Kidney epithelial cell (primary cell): ENCODE measurements at places on chromosomes 11 and 22. TPM values are rescaled to one million over a fixed set of nuclear protein-coding genes. Genes with fewer than 3 reads are reported as not detected.
A peak's percentile ranks its signal among the peaks of the same experiment; 100 is the strongest.

DNA sequence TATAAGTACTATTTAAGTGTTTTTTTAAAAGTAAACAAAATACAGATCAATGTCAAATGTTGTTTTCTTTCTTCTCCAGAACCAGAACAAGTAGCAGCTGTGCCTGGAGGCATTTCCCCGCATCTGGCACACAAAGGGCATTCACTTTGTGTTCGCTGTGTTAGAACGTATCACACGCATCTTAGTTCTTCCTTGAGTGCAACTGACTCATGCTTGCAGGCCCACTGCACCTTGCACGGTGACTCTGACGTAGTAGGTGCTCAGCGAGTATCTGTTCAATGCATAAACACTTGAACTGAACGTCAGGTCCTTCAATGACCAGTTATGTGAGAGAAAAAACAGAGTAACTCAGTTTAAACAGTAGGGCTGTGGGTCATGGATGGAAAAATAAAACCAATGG is 3.5 kb downstream of the IFT27 start:
- DNase-seq: no peak

- DNase-seq: peak; percentile 79
Observed at GRCh38 chr22:29780748-29781676, 13.8 kb downstream of the UQCR10 start.

DNA sequence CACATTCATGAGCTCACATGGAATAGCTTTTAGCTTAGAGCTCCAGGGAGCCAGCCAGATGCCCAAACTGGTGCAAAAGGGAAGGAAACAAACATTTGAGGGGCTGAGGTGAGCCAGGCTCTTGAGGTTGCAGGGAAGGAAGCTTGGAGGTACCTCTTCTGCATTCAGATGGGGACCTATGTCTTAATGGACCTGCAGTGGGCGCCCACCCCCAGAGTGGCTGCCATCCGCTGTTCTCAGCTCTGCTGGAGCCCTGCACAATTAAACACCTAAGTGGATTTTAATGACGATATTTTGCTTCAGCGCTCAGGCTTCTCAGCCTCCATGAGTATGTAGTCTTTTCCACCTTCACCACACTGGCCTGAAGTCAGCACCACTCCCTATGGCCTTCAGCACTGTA is 100.8 kb downstream of the LDLRAD3 start:
- no peak for DNase-seq

DNA sequence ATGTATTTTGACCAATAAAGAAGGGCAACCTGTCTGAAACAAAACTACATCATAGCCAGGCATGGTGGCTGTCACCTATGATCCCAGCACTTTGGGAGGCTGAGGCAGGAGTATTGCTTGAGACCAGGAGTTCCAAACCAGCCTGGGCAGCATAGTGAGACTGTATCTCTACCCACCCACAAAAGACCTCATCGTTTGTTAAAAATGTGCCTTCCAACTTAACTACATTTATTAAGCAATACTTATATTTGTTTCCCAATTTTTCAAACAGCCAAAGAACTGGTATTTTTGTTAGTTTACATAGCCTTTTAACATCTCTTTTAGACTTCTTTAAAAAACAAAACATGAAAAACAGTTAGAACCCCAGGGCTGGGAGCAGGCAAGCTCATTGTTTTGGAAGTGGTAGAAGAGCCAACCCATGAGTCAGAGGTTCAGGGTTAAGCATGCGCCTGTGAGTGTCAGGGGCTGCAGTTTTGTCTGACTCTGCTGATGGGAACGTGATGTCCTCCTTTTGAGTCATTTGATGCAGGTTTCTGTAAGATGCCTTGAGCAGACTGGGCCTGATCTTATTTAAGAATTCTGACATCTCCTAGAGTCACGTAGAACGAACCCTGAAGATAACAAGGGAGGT is 53.9 kb upstream of the CRTAM start:
- no peak for DNase-seq

DNA sequence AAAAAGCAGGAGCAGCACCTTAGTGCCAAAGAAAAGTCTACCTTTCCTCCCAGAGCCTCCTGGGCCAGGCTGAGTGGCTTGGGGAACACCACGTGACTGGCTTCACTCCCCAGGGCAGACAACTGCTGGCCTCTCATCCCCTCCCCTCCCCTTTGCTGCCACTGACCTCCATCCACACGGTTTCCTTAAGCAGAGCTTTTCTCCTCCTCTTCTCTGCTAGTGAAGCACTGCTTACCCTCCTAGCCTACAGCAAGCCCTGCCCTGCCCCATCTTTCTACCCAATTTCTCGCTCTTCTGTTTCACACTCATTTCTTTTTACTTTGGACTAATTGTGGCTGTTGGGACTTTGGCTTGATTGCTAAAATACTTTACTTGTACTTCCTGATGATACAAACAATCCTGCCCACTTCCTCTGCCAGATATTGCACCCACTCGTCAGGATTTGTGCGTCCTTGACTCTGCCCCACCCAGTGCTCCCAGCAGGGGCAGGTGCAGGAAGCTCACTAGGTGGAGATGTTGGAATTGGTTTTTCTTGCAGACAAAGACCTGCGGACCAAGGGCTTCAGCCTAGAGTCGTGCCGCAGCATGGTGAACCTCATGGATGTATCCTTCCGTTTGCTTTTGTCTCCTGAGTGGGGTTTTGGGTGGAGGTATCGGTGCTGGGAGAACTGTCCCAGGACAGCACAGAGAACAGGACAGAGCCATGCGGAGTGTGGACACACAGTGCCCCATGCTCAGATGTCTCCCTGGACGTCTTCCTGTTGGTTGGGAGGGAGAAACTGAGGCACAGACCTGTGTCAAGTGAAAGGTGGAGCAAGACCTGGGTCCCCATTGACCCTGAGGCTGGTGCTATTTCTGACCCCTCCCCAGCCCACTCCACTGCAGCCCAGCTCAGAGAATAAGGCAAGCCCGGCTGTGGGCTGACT is 27.3 kb downstream of the CAPN1 start:
- no peak for DNase-seq

DNA sequence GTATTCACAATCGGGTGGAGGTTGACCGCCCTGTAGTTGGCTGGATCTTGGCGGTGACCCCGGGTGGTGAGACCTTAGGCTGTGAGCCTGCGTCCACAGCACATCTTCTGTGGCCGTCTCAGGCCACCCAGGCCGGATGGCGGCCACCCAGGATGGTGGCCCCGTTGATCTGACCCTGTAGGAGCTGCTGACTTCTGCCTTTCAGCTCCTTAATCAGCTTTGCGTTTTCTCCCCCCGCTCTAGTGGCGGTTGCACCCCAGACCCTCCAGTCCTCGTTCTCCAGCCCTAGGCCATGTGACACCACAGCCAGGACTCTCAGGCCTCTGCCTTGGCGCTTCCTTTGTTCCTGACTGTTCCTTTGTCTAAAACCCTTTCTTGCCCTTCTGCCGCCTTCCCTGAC is 244.0 kb downstream of the TBC1D22A start:
- no peak for DNase-seq

- DNase-seq: no peak
Observed at GRCh38 chr11:109405671-109406070, 16.3 kb upstream of the C11orf87 start.

GRCh38 chr11:96288915-96289314 is 54.1 kb downstream of the MAML2 start:
- DNase-seq: no peak

- DNase-seq: no peak
Observed at GRCh38 chr11:112554586-112554985, 293.9 kb upstream of the PLET1 start.

Gene TRIM49
- total RNA-seq: not detected in 2 replicates

Gene CHST1
- 0.88 and 2.3 TPM in 2 replicates for total RNA-seq

Gene PC
- total RNA-seq: 9.5 and 10.1 TPM in 2 replicates

Gene TSPO
- total RNA-seq: 394 and 515 TPM in 2 replicates

Gene CATSPERZ
- not detected in 2 replicates for total RNA-seq
